ENCODE measurements at places on chromosomes 12 and 14.
A peak's percentile ranks its signal among the peaks of the same experiment; 100 is the strongest.

DNA sequence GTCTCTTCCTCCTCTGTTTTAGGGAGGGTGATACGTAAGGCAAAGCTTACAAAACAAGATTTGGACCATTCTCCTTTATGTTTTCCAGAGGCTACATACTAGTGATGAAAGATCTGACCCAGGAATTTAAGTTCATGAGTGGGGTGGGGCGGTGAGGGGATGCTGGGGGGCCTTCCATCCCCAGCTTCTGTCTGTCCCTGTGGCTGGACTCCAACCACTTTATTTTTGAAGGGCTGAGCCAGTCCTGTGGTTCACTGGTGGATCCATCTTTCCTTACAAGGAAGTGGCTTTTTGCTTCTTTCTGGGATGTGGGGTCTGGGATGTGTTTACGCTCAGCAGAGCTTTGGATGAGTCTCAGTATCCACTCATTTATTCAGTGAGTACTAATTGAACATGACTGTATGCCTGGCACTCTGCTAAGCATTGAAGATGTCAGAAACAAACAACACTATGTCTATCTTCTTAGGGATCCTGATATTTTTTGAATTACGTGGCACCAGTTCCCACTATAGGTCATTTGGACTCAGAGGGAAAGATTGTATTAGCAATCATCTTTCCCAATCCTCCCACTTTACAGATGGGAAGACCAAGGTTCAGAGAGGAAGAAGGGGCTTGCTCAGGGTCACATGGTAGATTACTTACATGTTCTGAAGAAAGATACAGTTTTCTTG, 291.8 kb upstream of the TBX3 start:
- no peak for DNase-seq

GRCh38 chr14:75307700-75308379, 29.2 kb downstream of the FOS start:
- peak; percentile 96 for DNase-seq

GRCh38 chr12:123873793-123874192, 98.8 kb downstream of the CCDC92 start:
- DNase-seq, result no peak

DNA sequence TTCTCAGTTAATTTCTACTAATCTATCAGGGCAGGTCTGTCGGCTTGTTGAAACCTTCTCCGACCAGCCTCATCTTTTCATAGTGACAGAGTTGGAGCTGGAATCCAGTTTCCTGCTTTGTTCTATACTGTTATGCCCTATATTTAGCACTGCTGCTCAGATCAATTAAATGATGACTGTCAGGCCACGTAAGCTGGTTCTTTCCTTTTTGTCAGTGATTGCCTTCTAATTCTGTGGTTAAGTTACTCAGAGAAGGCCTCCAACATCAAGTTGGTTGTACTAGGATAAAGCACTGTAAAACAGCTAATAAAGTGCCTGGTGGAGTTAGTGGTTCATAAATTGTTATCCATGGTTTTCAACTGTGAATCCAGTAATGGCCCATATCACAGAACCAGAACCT, 22.6 kb downstream of the DERA start:
- no peak for DNase-seq

DNA sequence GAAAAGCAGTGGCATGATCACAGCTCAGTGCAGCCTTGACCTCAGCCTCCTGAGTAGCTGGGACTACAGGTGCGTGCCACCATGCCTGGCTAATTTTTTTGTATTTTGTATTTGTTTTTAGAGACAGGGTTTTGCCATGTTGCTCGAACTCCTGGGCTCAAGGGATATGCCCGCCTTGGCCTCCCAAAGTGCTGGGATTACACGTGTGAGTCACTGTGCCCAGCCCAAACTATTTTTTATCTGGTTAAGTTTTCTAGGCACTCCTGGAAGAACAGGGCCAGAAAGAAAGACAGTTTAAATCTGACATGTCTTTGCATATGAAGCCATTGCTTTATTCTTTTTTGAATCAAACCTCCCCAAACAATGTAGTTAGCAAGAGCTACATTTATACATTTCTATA, 27.5 kb upstream of the PTGR2 start:
- no peak for DNase-seq

- peak; percentile 39 for DNase-seq
Measured at GRCh38 chr12:114396153-114396868, 9.6 kb downstream of the TBX5 start.

DNA sequence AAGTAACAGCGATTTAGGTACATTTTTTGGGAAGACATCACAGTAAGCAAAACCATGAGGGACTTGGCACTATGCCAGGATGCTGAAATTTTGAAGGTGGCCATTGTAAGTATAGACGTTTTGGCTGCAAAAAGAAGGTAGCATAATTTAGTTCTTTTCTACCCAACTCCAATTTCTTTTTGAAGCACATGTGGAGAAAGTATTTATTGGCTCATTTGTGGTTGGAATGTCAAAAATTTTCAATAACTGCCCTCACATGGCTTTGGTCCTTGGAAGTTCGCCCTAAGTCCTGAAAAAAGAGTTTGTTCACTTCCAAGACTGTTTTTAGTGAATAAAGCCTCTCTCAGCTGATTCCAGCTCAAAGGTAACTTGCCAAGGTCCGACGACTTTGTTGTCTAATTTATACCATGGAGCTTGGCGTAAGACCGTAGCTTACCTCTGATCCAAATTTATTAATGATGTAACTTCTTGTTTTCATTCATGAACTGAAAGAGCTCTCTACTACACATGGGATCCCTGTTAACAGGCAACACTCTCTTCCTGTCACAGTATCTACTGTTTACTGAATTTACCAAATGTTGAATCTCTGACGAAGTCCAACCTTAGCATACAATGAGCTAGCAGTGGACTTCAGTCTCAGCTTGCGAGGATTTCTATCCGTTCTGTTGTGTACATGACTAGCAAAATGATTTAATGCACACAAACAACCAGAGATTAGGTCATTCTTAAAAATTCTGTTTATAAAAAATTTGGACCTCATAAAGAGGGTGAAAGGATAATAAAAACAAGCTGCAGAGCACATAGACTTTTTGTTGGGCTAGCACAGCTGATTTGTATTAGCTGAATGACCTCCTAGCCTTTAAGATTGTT, 49.0 kb downstream of the MSRB3 start:
- DNase-seq, result no peak

Data from GM23338 (cell line).